HFF-Myc (cell line): ENCODE measurements at places on chromosomes 7 and 10.

GRCh38 chr10:80924063-80924952 lies 386.6 kb downstream of the SH2D4B start:
- DNase-seq, result no peak

GRCh38 chr10:46268076-46268881 lies 18.5 kb upstream of the ANTXRL start:
- no peak for DNase-seq

GRCh38 chr10:86449926-86450558 lies 71.5 kb downstream of the WAPL start:
- DNase-seq, result no peak

GRCh38 chr10:14360961-14361360 lies 30.2 kb upstream of the FRMD4A start:
- DNase-seq, result no peak

DNA sequence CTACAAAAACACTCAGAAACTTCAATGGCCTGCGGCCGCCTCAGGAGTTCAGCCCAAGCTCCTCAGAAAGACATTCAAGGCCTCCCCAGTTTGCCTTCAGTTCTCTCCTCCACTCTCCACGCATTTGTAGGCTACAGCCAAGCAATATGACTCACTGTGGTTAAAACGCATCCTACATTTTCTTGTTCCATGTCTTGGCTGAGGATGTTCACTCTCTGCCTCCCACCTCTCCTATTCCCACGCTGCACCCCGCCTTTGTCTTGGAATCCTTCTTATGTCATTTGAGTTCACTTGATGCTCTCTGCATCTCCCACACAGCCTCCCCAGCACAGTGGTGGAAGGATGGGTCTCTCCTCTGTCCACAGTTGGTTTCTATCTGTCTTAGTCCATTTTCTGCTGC lies 184.8 kb downstream of the NPSR1 start:
- no peak for DNase-seq

DNA sequence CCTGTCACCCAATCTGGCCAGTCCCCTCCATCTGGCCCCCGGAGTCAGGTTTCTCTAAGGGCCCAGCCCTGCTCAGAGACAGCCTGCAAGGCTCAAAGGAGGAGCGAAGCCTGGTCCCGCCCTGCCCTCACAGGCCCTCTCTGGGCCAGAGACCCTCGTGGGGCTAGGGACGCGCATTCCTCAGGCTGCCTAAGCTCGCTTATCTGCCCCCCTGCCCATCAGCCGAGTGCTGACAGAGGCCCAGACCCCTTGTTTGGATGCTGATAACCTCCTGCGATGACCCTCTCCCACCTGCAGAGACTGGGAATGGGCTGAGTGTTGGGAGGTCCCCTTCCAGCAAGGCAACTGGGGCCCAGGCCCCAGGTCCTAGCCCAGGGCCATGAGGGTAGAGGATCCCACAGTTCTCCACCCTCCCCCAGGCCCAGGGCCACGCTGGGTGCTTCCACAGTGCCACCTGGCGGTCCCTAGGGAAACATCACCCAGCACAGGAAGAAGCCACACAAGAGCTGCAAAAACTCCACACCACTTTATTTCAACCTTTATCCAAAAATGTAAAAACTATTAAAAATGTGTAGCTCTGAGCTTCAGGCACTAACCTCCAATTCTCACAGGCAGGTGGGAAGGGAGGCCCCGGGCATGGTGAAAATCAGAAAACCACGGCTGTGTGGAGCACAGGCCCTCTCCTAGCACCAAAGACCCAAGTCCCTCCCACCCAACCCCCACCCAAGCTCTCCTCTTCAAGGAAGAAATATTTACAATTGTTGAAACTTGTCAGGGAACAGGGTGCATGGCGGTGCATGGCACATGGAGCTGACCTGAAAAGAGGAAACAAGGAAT lies 2.2 kb downstream of the NPM3 start:
- no peak for DNase-seq

GRCh38 chr7:116991233-116991632 lies 37.9 kb downstream of the ST7 start:
- DNase-seq, result no peak

DNA sequence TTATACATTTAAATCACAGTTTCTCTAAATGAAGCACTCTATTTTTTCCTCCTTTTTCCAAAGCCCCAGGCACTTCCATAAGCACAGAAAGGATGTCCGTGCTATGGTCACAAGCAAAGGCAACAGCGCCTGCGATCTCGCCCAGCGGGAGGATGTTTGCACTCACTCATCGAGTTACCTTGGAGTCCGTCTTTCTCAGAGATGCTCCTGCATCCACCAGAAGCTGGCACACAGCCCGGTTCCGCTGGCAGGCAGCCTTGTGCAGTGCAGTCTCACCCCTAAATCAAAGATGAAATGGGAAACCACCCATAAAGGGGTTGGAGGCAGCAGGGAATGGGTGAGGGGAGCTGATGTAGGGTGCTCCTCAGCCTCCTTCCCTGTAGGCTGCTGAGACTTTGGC lies 51.9 kb upstream of the PTN start:
- no peak for DNase-seq
